Mesenteric fat pad (tissue), 1 donor: ENCODE measurements at places on chromosomes 4 and X. TPM values are rescaled to one million over a fixed set of nuclear protein-coding genes. Genes with fewer than 3 reads are reported as not detected.

- no peak for DNase-seq
Measured at GRCh38 chrX:7110821-7111276, 36.7 kb upstream of the STS start.

- no peak for DNase-seq
Measured at GRCh38 chr4:2954358-2955185, 8.6 kb downstream of the NOP14 start.

DNA sequence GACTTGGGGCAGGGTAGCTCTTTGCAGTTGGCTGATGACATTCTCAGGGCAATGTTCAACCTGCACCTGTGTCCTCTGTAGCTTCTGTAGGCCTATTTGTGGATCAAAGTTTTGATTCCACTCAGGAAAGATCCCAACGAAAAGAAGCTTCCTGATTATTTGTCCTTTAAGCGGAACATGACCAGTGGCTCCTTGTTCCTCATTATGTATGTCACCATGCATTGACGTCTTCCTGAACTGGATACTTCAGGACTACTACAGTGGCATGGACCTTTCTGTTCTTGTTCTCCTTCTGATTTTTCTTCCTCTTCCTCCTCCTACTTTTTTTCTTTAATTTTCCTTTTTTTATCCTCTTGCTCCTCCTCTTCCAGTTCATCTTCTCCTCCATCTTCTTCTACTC lies 62.4 kb downstream of the NBDY start:
- no peak for DNase-seq

GRCh38 chrX:136336623-136337022 lies 35.9 kb downstream of the ADGRG4 start:
- DNase-seq, result no peak

DNA sequence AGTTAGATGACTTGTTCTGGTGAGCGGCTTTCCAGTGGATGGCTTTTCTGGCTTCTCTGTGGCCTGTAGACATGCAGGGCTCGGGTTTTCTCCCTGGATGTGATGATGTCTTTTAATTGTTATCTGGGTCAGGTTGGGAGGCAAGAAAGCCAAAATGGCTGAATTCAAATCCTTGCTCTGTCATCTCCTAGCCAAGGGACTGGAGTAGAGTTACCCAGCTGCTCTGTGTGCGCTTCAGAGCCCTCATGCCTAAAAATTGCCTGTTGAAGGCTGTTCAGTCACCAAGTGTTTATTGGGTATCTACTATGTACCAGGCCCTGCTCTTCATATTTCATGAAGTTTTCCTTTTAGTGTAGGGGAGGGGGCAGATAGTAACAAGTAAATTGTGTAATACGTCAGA lies 7.3 kb downstream of the DCUN1D4 start:
- DNase-seq, result no peak

GRCh38 chr4:6746721-6747293 lies 30.8 kb downstream of the BLOC1S4 start:
- DNase-seq, result no peak

DNA sequence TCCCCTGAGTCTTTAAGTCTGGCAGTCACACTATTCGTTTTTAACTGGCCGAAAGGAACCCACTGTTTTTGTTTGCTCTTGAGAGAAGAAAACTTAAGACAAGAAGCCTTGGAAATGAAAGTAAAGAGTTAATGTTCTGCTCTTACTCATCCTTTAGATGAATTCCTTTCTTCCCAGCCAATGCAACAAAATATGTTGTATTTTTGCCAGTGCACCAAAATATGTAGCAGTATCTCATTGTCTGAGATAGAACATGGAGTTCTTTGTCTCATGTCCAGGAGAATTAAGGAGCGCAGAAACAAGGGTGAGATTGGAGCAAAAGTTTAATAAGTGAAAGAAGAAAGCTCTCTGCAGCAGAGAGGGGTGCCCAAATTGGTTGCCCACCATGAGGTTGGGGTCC lies 12.2 kb downstream of the TENT5D start:
- DNase-seq, result no peak

DNA sequence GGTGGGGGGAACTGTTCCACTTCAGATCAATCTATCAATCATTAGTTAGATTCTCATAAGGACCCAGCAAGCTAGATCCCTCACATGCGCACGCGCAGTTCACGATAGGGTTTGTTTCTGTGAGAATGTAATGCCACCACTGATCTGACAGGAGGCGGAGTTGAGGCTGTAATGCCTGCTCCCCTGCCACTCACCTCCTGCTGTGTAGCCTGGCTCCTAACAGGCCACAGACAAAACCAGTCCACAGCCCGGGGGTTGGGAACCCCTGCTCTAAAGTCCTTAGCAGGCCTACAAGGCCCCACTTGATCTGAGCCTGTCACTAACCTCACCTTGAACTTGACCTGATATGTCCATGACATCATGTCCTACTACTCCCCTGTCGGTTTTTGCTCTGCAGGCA lies 30.3 kb downstream of the ARL9 start:
- no peak for DNase-seq

- DNase-seq, result no peak
Measured at GRCh38 chrX:134935276-134935675, 55.5 kb upstream of the SMIM10 start.

DNA sequence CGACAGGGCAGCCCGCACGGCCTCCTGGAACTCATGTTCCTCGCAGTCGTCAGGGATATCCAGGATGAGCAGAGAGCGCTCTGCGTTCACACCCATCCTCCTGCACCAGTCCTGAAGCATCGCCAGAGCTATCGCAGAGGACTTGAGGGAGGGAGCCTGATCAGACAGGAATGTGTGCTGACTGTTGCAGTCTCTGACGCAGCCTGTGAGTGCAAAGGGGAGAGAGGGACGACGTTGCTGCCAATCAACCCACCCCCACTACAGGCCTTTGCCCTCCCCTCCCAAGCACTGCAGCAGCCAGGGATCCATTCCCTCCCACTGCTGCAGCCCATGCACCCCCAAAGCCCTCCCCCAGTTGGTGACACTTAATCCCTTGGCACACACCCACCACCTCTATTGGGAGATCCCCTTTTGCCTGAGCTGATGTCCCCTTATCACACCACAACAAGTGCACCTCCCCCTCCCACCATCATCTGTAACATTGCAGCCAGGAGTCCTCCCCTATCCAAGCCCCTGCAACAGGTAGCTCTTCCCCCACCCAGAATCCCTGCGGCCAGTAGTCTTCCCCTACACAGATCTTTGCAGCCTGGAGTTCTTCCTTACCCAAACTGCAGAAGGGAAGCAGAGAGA lies 897 bp downstream of the PNMA6F start:
- DNase-seq, result no peak

- DNase-seq, result no peak
Measured at GRCh38 chrX:132364313-132364712, 124.5 kb downstream of the MBNL3 start.

- DNase-seq, result no peak
Measured at GRCh38 chrX:46569621-46570020, 3.9 kb upstream of the CHST7 start.

The CFP gene
- total RNA-seq, result 11.8 TPM

The YIPF7 gene
- not detected for total RNA-seq

The BEND2 gene
- total RNA-seq, result not detected

The MAGEE2 gene
- not detected for total RNA-seq

The GLRB gene
- 3.3 TPM for total RNA-seq

The SSX2B gene
- total RNA-seq, result not detected

The FRMPD3 gene
- total RNA-seq, result 0.13 TPM

The TBC1D9 gene
- total RNA-seq, result 55.5 TPM

The MND1 gene
- not detected for total RNA-seq

The UCHL1 gene
- 191 TPM for total RNA-seq
